ENCODE measurements at places on chromosomes 4 and X.

- DNase-seq, result no peak
These were observed 44.3 kb downstream of the ARHGEF38 start for GRCh38 chr4:105596684-105597083.

- DNase-seq, result no peak
These were observed 25.5 kb upstream of the FAM120C start for GRCh38 chrX:54208531-54208930.

DNA sequence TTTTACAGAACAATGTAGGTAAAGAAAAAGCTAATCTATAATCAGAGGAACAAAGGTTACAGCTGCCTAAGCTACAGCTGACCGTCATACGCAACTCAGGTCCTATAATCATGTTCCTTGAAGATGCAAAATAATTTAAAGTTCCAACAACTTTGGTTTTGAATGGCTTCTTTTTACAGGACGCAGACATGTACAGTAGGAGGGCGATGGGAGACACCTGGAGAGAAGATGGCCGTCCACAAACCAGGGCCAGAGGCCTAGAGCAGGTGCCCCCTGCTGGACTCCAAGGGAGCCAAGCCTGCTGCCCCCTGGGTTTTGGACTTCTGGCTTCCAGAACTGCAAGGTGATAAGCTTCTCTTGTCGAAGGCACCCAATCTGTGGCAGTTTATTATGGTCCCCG is 10.6 kb downstream of the HGFAC start:
- no peak for DNase-seq

DNA sequence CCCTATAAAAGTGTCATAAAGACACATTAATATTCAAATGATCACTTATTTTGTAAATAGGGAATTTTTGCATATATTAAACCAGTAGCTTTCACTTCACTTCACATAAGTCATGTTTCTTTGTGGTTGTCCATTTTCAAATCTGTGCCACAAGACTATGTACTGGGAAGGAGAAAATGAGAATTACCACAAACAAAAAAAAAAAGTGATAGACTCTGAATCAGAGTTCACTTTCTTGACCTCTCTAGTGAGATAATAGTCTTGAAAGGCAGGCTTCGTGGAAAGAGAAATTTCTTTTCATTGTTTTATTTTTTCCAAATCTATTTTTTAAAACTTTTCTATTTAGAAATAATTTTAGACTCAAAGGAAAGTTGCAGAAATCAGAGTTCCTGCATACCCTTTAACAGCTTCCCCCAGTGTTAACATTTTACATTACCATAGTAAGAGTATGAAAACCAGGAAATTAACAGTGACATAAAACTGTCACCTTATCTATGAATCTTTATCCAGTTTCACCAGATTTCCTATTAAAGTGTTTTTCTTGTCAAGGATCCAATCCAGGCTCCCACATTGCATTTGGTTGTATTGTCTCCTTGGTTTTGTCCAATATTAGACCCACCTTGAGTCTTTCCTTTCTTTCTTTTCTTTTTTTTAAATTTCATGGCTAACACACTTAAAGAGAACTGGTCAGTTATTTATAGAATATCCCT is 215.4 kb upstream of the PGRMC2 start:
- DNase-seq, result no peak

- no peak for DNase-seq
These were observed 27.9 kb upstream of the TBC1D1 start for GRCh38 chr4:37862961-37863360.
